ENCODE measurements at places on chromosomes 5 and 9.
A peak's percentile ranks its signal among the peaks of the same experiment; 100 is the strongest.

DNA sequence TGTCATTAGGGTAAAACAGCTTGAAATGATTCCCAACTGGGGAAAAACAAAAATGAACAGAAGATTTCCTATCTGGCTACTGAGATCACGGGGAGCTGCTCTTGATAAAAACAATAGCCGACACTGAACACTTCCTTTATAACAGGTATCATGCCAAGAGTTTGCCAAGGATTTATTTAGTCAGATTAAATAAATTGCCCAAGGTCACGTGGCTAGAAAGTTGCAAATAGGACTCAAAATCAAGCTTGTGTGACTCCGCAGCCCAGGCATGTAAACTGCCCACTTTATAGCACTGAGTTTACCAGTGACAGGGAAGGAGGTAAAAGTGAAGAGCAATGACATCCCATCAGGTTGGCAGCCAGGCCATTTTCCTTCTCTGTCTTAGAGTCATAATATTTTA, 120.7 kb upstream of the ZNF618 start:
- peaks cover 6% of the 10 kb centered on the region for H3K27me3 ChIP-seq
- H3K4me3 ChIP-seq: no peak overlapping the region
- H3K36me3 ChIP-seq: no peaks in the 10 kb centered on the region
- H3K27ac ChIP-seq: no peak overlapping the region
- DNase-seq: no peak

GRCh38 chr5:14748180-14748900, 83.8 kb downstream of the OTULIN start:
- no peaks in the 10 kb centered on the region for H3K27me3 ChIP-seq
- H3K4me3 ChIP-seq: no peak overlapping the region
- DNase-seq: no peak
- no peak overlapping the region for H3K27ac ChIP-seq

GRCh38 chr5:97600486-97600885, 417.4 kb upstream of the RIOK2 start:
- DNase-seq: no peak
- no peaks in the 10 kb centered on the region for H3K4me1 ChIP-seq
- no peak overlapping the region for H3K4me3 ChIP-seq
- H3K27ac ChIP-seq: no peak overlapping the region

- no peak for DNase-seq
- no peaks in the 10 kb centered on the region for H3K4me1 ChIP-seq
- no peaks in the 10 kb centered on the region for H3K27me3 ChIP-seq
- no peak overlapping the region for H3K27ac ChIP-seq
These were observed 27.3 kb upstream of the CTNNA1 start for GRCh38 chr5:138725818-138726416.

- no peak for DNase-seq
- no peaks in the 10 kb centered on the region for H3K4me1 ChIP-seq
- no peak overlapping the region for H3K4me3 ChIP-seq
- no peaks in the 10 kb centered on the region for H3K36me3 ChIP-seq
These were observed 77.9 kb downstream of the SEMA5A start for GRCh38 chr5:9468060-9468388.

GRCh38 chr5:157057459-157058370, 1.2 kb downstream of the HAVCR1 start:
- no peaks in the 10 kb centered on the region for H3K27me3 ChIP-seq
- DNase-seq: no peak
- H3K4me3 ChIP-seq: no peak overlapping the region
- no peaks in the 10 kb centered on the region for H3K36me3 ChIP-seq

- no peaks in the 10 kb centered on the region for H3K27me3 ChIP-seq
- no peak overlapping the region for H3K4me3 ChIP-seq
- H3K27ac ChIP-seq: no peak overlapping the region
- DNase-seq: no peak
- peaks cover 3% of the 10 kb centered on the region for H3K36me3 ChIP-seq
These were observed 154.6 kb upstream of the GNA14 start for GRCh38 chr9:77802515-77803293.

GRCh38 chr9:121317737-121318630, 50.0 kb downstream of the GSN start:
- no peaks in the 10 kb centered on the region for H3K27me3 ChIP-seq
- H3K4me3 ChIP-seq: no peak overlapping the region
- peaks cover 8% of the 10 kb centered on the region for H3K4me1 ChIP-seq
- H3K27ac ChIP-seq: no peak overlapping the region

DNA sequence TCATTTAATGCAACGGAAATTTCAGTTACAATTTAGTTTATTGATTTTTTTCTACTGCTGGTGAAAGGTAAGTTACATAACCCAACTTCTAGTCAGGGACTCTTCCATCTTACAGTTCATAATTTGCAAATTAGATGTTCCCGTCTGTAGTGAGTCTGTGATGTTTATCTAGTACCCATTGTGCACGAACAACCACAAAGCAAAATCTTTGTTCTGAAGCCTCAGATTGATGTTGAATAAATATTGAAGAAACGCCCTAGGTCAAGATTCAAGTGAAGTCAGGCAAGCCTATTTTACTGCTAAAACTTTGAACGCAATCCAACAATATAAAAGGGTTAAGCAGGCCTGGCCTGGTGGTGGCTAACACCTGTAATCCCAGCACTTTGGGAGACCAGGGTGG, 43.1 kb downstream of the BASP1 start:
- no peak overlapping the region for H3K4me3 ChIP-seq
- no peaks in the 10 kb centered on the region for H3K36me3 ChIP-seq
- DNase-seq: no peak
- no peaks in the 10 kb centered on the region for H3K4me1 ChIP-seq
- H3K27ac ChIP-seq: no peak overlapping the region
- H3K27me3 ChIP-seq: no peaks in the 10 kb centered on the region

GRCh38 chr5:53501054-53501453, 20.6 kb downstream of the FST start:
- no peaks in the 10 kb centered on the region for H3K27me3 ChIP-seq
- no peak overlapping the region for H3K4me3 ChIP-seq
- H3K4me1 ChIP-seq: no peaks in the 10 kb centered on the region
- no peak overlapping the region for H3K27ac ChIP-seq
- no peak for DNase-seq
- no peaks in the 10 kb centered on the region for H3K36me3 ChIP-seq

DNA sequence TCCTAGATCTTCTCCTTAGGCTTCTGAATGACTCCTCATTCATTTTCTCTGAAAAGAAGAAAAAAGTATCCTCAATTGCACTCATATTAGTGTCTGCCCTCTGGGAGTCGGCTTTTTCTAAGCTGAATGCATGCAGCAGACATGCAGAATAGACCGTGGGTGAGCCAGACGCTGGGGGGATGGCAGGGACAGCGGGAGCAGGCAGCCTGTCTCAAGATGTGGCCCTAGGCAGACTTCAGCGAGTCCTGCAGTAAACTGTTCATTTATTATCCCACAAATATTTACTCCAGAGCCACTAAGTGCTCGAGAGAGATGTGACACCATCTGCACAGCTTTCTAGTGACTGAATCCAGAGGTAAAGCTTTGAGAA, 164.9 kb upstream of the RAI14 start:
- no peak overlapping the region for H3K4me3 ChIP-seq
- no peaks in the 10 kb centered on the region for H3K36me3 ChIP-seq
- H3K27me3 ChIP-seq: no peaks in the 10 kb centered on the region

GRCh38 chr5:67674159-67674655, 477.6 kb upstream of the CD180 start:
- H3K4me3 ChIP-seq: no peak overlapping the region
- no peaks in the 10 kb centered on the region for H3K4me1 ChIP-seq
- no peak for DNase-seq
- no peaks in the 10 kb centered on the region for H3K36me3 ChIP-seq

DNA sequence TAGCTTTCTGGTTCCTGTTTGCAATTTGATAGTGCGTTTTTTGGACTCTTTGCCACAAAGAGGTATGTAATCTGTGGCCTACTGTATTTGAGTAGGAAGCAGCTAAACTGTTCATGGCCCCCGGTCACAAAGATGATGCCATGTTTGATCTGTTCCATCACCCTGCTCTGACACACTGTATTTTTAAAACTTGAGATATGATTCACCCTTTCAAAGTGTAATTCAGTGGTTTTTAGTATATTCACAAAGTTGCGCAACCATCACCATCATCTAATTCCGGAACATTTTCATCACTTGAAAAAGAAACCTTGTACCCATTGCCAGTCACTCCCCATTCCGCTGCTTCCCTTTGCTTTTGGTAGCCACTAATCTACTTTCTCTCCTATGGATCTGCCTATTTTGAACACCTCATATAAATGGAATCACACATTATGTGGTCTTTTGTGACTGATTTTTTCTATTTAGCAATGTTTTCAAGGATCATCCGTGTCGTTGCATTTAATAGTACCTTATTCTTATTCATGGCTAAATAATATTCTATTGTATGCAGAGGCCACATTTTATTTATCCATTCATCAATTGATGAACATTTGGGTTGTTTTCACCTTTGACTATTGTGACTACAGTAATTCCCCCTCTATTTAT, 141.6 kb downstream of the NR3C1 start:
- no peak overlapping the region for H3K27ac ChIP-seq
- H3K4me1 ChIP-seq: no peaks in the 10 kb centered on the region
- no peaks in the 10 kb centered on the region for H3K36me3 ChIP-seq
- H3K27me3 ChIP-seq: no peaks in the 10 kb centered on the region
- no peak overlapping the region for H3K4me3 ChIP-seq
- no peak for DNase-seq

DNA sequence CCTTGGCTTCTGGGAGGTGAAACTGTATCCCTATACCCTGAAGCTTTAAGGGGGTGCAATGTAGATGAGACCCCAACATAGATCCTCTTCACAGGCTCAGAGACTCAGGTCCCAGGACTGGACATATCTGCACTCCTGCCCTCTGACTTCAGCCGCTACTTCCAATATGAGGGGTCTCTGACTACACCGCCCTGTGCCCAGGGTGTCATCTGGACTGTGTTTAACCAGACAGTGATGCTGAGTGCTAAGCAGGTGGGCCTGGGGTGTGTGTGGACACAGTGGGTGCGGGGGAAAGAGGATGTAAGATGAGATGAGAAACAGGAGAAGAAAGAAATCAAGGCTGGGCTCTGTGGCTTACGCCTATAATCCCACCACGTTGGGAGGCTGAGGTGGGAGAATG, 5.4 kb downstream of the CA9 start:
- H3K4me1 ChIP-seq: peaks cover 4% of the 10 kb centered on the region
- no peak for DNase-seq
- no peaks in the 10 kb centered on the region for H3K36me3 ChIP-seq

- no peaks in the 10 kb centered on the region for H3K4me1 ChIP-seq
- H3K36me3 ChIP-seq: no peaks in the 10 kb centered on the region
- H3K27ac ChIP-seq: no peak overlapping the region
- H3K4me3 ChIP-seq: no peak overlapping the region
These were observed 31.8 kb upstream of the RXRA start for GRCh38 chr9:134294153-134295071.

DNA sequence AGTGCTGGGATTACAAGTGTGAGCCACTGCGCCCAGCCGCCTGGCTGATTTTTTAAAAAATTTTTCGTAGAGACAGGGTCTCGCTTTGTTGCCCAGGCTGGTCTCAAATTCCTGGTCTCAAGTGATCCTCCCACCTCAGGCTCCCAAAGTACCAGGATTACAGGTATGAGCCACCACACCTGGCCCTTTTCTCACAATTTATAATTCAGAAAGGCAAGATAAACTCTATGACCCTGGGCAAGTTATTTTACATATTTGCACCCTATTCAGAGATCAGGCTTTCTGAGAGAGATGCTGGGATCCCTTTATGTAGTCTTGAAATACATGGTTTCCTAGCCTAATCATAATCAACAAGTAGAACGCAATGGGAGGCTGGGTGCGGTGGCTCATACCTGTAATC, 20.6 kb downstream of the ZNF346 start:
- H3K36me3 ChIP-seq: peaks cover 40% of the 10 kb centered on the region
- H3K4me1 ChIP-seq: no peaks in the 10 kb centered on the region
- DNase-seq: no peak
- no peak overlapping the region for H3K27ac ChIP-seq

- no peaks in the 10 kb centered on the region for H3K4me1 ChIP-seq
- no peak overlapping the region for H3K4me3 ChIP-seq
- H3K27ac ChIP-seq: no peak overlapping the region
- no peaks in the 10 kb centered on the region for H3K36me3 ChIP-seq
These were observed 174.6 kb downstream of the RFK start for GRCh38 chr9:76219560-76220151.

DNA sequence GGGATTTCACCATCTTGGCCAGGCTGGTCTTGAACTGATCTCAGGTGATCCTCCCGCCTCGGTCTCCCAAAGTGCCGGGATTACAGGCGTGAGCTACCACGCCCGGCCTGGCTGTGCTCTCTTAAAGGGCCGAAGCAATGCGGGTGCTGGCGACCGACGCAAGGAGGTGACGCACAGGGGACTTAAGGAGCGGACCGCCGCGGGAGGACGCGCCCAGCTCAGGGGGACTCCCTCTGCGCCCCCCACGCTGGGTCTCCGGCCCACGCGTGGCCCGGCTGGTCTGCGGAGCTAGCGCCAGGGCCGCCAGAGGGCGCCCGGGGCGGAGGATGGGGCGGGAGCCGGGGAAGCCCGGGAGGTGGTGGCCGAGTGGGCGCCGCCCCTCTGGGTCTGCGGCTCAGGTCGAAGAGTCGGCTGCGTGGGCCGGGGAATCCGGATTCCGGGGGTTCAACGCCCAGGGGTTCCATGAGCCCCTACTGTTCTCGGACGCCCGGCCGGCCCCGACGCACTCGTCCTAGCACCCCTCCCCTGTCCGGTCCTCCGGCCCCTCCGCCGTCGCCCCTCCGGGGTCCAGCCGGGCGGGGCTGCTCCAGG, 502 bp upstream of the CERCAM start:
- H3K27ac ChIP-seq: no peak overlapping the region
- H3K36me3 ChIP-seq: no peaks in the 10 kb centered on the region
- peak overlapping the region; percentile 83 for H3K4me3 ChIP-seq
- peak; percentile 36 for DNase-seq
- peaks cover 7% of the 10 kb centered on the region for H3K27me3 ChIP-seq

DNA sequence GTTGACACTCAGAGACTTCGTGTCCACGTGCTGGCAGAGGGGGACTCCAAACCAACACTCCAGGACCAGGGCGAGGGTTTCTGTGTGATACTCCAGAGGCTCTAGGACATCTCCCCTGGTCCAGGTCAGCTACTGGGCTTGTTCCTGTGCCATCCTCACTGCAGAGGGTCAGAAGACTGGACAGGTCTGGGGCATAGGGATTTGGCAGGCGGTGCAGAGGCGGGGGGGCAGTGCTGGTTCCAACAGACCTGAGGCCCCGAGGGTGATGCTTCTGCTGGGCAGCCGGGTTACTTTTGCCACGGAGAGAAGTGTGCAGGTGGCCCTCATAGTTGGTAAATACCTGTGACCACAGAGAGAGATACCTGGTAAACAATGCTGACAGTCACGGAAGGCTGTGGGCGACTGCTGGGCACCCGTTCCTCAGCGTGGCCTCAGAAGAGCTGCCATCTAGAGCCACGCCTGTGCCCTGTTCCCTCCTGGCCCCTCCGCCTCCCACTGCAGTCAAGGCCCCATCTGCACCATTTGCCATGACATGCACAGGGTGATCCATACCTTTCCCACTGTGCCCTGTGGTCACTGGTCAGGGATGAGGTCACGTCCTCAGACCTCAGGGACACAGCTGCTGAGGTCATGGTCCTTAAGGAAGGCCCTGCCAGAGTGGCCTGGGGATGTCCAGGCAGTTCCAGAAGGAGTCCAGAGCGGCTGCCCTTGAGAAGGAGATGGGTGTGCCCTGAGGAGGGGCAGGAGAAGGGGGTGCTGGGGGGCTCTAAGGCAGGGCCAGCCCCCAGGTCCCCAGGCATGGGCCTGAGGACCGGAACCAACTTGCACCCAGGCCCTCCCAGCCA, 30.0 kb downstream of the TRIP13 start:
- H3K27ac ChIP-seq: no peak overlapping the region
- no peak for DNase-seq
- H3K27me3 ChIP-seq: peaks cover 18% of the 10 kb centered on the region
- no peaks in the 10 kb centered on the region for H3K36me3 ChIP-seq
- peaks cover 11% of the 10 kb centered on the region for H3K4me1 ChIP-seq
- H3K4me3 ChIP-seq: no peak overlapping the region

Measured in effector memory CD4-positive, alpha-beta T cell (primary cell).